ENCODE measurements at places on chromosomes 6 and 20. TPM values are rescaled to one million over a fixed set of nuclear protein-coding genes. Genes with fewer than 3 reads are reported as not detected.

Gene COL19A1
- 0.15 TPM for total RNA-seq

Gene STX11
- 46.4 TPM for total RNA-seq

Gene PRR18
- total RNA-seq, result not detected

Gene SLC52A3
- 7.2 TPM for total RNA-seq

Gene FKBP1A
- total RNA-seq, result 115 TPM

Gene REM1
- total RNA-seq, result 3.9 TPM

Gene ZSCAN9
- total RNA-seq, result 9.0 TPM

DNA sequence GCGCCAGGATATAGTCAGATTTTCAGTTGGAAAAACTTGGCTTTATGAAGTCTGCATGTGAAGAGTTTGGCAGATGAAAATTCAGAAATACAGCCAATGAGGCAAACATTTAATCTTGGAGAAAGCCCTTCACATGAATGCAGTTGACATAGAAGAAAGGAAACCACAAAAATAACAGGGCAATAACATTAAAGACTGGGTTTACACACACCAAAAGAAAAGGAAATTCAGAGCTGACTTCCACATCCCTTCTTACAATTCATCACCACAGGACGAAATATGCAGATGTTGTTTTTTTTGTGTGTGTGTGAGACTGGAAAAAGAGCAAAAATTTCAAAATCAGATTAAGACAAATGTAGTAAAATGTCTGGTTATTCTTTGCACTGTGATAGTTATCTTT, 69.8 kb upstream of the HEY2 start:
- DNase-seq, result no peak

- no peak for DNase-seq
Observed at GRCh38 chr6:17710331-17710730, 3.6 kb upstream of the NUP153 start.

- no peak for DNase-seq
Observed at GRCh38 chr6:169266746-169267591, 13.3 kb upstream of the THBS2 start.

- DNase-seq, result no peak
Observed at GRCh38 chr6:43764772-43765171, 5.2 kb upstream of the VEGFA start.

GRCh38 chr6:102417368-102417998, 1024.0 kb downstream of the GRIK2 start:
- DNase-seq, result no peak

- no peak for DNase-seq
Observed at GRCh38 chr20:57391439-57392301, 474 bp downstream of the RBM38 start.

GRCh38 chr6:19906171-19906570, 69.0 kb downstream of the ID4 start:
- DNase-seq, result no peak

DNA sequence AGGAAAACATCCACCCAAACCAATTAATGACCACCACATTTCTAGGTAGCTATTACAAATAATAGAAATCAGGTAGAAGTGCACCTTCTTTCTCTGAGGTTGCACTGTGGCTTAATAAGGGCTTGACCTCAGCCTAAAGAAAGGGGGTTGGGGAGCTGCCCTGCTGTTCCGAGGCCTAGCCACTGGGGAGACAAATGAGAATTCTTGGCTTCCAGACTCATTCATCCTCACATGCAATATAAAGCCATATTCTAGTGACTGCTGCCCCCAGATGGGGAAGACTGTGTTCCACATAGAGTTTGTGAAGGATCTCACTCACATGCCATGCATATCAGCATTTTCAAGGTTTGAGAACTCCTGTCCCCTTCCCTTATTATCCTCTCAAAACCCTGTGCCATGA, 22.9 kb downstream of the SAYSD1 start:
- no peak for DNase-seq

DNA sequence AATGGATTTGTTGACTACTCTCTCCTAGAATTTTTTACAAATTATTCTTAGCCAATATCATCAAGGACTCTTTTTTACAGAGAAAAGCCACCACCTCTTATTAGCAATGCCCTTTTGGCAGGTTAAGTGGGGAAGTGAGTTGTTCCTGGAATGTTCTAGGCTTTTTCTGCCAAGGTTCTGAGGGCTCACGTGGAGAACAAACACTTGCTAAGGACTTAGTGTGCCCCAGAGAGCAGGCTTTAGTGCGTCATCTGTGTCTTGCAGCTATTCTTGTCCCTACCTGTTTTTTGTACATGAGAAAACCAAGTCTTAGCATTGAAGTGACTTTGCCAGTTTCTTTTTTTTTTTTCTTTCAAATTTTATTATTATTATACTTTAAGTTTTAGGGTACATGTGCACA, 33.5 kb downstream of the CFAP61 start:
- DNase-seq, result peak; percentile 85

DNA sequence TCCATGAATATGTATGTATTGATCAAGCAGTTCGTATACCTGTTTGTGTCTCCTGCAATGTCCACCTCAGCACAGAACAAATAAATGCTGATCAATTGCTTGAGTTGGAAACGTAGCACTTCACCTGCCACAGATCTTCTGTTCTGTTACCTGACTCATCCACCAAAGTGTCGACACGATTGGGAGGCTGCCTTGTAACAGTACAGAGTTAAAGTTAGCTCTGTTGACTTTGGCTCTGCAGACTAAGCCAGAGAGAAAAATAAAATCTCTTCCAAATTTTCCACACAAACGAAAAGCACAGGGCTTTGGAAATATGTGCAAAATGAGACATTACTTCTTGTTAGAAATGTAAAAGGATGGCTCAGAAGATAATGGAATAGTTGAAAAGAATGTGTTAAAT, 245.4 kb downstream of the NRN1 start:
- DNase-seq, result no peak

- no peak for DNase-seq
Observed at GRCh38 chr6:137045222-137045789, 541 bp upstream of the IL20RA start.

- DNase-seq, result no peak
Observed at GRCh38 chr6:2237001-2237400, 8.4 kb downstream of the GMDS start.

DNA sequence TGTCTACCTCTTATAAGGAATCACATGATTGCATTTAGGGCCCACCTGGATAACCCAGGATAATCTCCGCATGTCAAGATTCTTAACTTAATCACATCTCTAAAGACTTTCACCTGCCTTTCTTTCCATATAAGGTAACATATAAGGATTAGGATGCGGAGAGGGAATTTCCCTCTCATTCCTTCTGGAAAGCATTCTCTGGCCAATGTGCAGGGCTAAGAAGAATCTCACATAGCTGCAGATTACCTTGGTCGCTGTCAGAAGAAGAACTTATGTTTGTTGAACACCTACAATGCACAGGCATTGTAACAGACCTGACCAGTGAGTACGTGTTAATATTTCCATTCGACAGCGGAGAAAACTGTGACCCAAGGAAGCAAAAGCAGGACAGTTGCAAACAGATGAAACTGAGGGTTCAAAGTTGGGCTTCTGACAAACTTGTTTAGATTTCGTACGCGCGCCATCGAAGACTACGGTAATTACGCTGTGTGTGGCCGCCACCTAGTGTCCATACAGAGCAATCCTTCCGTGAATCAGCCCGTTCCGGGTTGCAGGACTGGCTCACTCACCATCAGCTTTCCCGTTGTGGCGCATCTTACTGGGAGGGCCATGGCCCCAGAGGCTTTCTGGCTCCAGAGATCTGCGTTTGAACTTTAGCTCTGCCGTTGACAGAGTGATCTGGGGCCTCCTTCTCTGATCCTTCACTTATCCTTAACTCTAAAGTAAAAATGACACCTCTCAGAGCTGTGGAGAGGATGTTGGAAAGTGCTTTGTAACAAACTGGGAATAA, 9.5 kb downstream of the C20orf202 start:
- no peak for DNase-seq

DNA sequence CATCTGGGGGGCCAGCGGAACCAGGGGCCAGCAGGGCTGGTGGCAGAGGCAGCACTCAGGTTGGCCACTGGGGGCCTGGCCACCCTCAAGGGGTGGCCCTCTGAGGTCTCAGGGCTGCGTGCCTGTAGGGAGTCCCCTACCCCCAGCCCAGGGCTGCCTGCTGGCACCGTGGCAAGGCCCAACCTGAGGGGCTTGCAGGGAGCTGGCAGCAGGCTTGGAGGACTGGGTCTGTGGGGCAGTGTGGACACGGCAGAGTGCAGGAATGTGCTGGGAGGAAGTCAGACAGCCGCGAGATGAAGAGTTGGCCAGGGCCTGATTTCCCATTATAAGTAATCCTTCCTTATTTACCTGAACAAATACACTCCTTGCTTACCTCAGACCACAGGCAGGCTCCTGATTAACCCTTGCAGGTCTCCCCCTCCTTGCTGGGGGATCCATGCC, at the start of gene SPDEF:
Gene SPDEF (minus strand): TSS at position 299 of the 441 bp plus-strand sequence. CDS start 11,874 bp downstream, outside the sequence.
- peak; percentile 74 for DNase-seq

DNA sequence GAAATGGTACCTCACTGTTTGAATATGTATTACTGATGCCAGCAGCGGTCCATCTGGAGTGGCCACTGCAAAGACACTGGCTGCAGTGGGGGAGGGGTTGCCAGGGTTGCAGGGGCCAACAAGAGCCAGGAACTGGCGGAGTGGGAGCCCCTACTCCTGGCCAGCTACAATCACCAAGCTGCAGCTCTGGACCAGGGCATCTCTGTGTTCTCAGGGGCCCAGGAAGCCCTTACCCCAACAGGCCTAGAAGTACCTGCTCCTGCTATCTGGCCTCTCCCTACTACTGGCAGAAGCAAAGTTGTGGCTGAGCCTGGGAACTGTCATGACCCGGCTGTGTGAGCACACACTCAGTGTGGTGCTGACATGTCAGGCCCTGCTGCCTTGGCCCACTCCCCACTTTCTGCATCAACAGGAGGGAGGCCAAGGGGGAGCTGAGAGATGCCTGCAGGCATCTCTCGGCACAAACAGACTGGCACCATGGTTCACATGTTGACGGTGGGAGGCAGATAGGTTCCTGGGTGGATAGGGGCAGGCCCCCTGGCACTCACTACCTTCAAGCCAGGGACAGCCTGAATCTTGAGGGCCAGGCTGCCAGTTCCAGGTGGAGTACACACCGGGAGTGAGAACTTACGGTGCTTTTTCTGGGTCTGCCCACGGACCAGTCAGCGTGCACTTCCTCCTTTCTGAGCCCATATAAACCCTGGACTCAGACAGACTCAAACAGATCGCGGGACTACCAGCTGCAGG, 1188.0 kb downstream of the GRIK2 start:
- DNase-seq, result no peak

- no peak for DNase-seq
Observed at GRCh38 chr6:25660512-25660911, 8.5 kb downstream of the SCGN start.

- DNase-seq, result no peak
Observed at GRCh38 chr20:19867074-19867473, 109.0 kb downstream of the RIN2 start.

GRCh38 chr6:6811128-6812009, 222.8 kb downstream of the LY86 start:
- peak; percentile 77 for DNase-seq

GRCh38 chr6:101434601-101435000, 41.1 kb downstream of the GRIK2 start:
- no peak for DNase-seq

GRCh38 chr20:59662856-59663512, 58.6 kb downstream of the PHACTR3 start:
- DNase-seq, result peak; percentile 2

- no peak for DNase-seq
Observed at GRCh38 chr20:15887387-15887786, 685.9 kb downstream of the KIF16B start.

DNA sequence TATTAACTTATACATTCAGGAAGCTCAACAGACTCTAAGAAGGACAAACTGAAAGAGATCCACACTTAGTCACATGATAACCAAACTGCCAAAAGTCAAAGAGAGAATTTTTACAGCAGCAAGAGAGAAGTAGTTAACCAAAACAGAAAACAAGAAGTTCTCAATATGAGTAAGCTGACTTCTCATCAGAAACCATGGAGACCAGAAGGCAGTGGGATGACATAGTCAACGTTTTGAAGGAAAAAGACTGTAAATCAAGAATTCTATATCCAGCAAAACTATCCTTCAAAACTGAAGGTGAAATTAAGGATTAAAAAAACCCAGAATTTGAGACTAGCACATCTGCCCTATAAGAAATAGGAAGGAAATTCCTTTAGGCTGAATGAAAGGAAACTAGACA, 60.4 kb downstream of the COL19A1 start:
- no peak for DNase-seq

DNA sequence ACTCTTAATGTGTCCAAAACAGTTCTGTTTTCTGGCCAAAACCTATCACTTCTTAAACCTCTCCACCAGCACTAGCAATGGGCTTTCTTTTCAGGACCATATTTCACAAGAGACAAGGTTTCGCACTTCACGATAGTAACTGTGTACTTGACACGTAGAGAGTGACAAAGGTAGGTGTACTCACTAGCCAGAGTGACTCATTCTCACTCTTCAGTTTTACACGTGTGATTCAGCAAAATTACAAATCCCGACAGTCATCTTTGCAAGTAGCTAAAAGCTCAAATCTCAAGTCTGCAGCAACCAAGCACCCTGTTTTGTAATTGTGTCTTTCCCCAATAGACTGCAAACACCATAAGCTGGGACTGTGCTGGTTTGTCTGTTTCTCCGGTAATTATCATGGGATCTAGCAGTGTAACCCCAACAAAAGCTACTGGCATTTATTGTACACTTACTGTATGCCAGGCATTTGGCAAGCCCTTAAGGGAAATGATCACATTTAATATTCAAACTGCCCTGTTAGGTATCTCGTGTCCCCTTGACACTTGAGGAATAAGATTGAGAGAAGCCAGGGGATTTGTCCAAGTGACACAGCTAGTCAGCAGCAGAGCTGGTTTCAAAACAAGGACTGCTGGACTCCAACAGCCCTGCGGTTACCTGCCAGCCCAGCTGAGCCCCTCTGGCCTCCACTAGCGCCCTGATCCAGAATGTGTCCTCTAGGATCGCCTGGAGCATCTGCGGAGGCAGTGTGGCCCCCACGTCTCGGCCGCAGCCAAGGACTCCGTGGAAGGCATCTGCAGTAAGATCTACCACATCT, 9.9 kb downstream of the PCIF1 start:
- no peak for DNase-seq

DNA sequence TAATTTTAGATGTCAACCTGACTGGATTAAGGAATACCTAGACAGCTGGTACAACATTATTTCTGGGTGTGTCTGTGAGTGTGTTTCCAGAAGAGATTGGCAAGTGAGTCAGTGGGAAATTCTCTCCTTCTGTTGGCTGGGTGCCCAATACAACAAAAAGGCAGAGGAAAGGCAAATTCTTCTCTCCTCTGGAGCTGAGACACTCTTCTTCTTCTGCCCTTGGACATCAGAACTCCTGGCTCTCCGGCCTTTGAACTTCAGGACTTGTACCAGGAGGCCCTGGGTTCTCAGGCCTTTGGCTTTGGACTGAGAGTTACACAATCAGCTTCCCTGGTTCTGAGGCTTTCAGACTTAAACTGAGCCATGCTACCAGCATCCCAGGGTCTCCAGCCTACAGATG, 7.8 kb upstream of the BTN3A1 start:
- DNase-seq, result no peak

GRCh38 chr6:65979120-65979519, 272.1 kb upstream of the EYS start:
- DNase-seq, result no peak

Measured in breast epithelium (tissue), 4 donors.